Coronary artery (tissue), 2 donors: ENCODE measurements at places on chromosomes 16 and 17.

DNA sequence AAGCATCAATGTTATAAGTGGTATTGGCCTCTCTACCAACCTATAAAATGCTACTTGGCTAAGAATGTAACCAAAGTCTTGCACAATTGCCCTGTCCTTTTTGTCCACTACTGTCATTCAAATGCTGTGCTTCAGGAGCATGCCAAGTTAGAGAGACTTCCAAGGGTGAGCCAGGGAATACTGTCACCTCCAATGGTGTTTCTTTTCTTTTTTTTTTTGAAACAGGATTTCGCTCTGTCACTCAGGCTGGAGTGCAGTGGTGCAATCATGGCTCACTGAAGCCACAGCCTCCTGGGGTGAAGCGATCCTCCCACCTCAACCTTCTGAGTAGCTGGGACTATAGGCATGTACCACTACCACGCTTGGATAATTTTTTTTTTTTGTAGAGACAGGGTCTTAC is 43.7 kb upstream of the ERN1 start:
- DNase-seq = no peak

DNA sequence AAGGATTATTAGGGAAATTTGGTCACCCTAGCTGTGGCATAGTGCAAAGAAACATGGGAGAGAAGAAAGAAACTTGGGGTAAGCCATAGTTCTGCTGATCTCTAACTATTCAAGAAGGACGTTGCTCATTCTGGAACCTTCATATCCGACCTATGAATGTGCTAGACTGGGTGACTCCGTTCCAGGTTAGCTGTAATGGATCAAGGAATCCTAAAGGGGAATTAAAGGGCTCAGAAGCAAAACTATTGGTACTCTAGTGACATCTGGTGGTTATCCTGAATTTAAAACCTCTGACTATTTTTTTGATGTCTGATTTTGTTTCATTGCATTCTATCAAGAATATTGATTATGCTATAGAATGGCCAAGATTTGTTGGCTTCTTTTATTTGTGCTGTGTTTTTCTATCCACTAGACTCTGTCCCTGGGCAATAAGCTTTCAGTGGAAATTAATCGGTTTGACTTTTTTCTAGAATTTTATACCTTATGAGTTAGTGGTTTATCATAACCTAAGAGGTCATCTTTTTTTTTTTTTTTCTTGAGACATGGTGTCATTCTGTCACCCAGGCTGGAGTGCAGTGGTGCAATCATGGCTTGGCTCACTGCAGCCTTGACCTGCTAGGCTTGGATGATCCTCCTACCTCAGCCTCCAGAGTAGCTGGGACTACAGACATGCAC is 19.5 kb downstream of the PCTP start:
- no peak for DNase-seq

DNA sequence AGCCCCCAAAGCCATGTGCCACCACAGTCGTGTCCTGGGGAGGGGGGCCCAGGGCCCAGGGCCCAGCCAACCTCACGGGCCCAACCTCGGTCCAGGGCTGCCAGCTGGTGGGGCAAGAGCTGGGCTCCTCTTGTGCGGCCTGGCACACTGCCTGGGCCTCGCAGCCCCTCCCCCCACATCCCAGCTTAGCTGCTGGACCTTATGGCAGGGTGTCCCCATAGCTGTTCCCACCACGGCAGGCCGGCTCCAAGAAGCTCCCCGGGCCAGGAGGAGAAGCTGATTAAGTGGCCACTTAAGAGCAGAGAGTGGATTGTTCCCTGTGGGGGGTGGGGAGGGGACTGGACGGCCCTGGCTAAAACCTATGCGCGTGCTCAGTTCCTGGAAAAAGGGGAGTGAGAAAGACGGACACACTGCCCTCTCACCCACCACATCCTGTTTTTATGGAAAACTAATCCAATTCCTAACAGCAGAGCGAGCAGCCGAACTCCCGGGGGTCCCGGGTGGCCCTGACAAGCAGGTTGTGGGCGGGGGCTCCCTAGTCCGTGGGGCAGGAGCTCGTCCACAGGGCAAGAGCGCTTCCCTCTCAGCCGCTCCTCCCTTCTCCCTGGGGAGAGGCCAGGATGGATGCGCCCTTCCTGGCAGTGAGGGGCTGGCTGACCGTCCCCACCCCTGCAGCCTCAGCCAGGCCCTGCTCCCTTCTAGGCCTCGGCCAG is 16.8 kb downstream of the PIEZO1 start:
- no peak for DNase-seq

GRCh38 chr17:80477647-80478478 is 1.5 kb upstream of the NPTX1 start:
- no peak for DNase-seq

DNA sequence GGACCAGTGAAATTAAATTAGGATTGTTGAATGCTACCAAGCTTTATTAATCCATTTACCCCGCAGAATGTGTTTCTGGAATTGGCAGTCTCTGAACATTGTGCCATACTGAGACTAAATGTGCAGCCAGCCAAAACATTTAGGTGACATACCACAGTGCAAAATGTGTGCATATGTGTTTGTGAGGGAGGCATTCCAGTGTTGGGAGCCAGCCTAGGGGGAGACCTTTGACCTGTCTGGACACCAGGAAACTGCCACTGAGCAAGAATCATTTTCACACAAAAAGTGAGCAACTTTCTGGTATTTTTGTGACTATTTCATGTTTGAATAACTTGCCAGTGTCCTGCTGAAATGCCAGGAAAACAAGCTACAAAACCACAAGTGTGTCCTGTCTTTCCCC is 64.7 kb upstream of the SLC12A3 start:
- no peak for DNase-seq

DNA sequence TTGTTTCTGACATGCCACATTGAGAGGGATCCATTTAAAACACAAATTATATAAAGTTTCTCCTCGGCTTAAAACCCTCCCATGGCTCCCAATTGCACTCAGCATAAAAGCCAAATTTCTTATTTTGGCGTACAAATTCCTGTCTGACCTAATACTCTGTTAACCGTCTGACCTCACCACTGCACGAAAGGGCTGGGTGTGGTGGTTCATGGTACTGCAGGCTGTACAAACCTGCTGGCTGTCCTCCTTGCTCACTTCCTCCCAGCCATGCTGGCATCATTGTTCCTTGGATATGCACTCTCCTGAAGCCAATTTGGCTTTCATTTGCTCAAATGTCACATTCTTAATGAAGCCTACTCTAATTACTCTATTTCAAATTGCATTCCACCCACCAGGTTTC is 301.6 kb upstream of the C16orf82 start:
- no peak for DNase-seq

DNA sequence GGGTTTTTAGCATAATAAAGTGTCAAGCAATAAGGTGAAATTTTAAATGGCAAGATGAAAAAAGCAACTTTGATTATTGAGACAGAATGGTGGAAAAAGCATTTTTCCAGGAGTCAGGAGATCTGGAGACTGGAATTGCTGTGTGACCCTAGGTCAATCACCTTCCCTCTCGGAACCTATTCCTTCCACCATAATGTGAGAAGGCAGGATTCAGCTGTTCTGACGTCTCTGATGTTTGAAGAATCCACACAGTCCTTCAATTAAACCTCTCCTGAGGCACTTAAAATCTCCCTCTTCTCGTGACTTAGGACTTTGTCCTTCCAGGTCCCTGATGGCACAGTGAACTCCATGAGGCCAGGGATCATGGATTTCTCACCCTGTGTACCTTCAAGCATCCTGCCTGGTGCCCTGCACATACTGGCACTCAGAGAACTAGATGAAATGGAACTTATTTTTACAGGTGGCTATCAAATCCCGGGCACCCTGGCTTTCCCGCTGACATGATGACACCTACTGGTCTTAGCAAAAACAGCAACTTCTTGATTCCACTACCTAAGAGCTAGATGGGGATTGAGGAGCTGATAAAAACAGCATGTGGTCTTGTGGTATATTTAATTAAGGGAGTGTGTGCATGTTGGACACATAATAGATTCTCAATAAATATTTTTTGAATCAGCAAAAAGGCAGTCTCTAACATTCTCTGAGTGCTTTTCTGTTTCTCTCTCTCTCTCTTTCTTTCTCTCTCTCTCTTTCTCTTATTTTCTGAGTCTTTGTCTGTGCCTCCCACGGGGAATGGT is 2.3 kb upstream of the CCDC182 start:
- DNase-seq = no peak

- DNase-seq = no peak
Measured at GRCh38 chr17:8953156-8953885, 12.2 kb downstream of the PIK3R5 start.

DNA sequence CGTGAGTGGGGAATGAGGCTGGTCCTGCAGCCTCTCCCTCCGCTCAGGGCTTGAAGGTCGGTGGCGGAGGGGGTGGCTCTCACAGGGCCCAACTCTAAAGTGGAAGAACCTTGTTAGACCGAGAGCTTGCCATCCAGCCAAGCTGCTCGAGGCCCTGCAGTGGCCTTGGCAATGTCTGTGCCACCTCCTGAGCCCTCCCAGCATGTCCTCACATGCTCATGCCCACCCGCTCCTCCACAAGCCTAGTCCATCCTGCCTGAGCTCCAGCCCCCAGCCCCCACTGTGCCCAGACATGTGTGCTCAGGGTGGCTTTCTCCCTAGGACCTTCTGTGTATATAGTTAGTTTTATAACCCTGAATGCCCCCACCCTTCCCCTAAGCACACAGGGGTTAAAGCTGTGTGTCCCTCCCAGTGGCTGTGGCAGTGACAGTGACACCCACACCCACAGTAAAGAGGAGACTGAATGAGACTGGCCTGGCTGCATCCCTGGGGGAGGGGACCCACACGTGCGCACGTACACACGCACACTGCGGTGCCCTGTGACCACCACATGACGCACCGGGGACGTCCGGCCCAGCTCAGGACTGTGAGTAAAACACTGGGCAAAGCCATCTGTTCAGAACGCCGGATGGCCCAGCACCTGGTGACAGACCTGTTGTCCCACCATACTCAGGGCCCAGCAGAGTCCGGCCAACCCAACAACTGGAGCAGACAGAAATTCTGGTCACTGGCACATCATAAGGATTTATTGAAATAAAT is 15.6 kb downstream of the PDK2 start:
- DNase-seq = peak; percentile 89

- no peak for DNase-seq
Measured at GRCh38 chr16:89658221-89658879, 714 bp downstream of the SPATA33 start.

- DNase-seq = peak; percentile 88
Measured at GRCh38 chr17:17900615-17901520, 64.1 kb upstream of the SREBF1 start.

- DNase-seq = no peak
Measured at GRCh38 chr17:5714993-5715392, 130.7 kb upstream of the NLRP1 start.

- DNase-seq = no peak
Measured at GRCh38 chr16:56874800-56875199, 9.8 kb downstream of the SLC12A3 start.

- DNase-seq = no peak
Measured at GRCh38 chr16:15879255-15879811, 9.1 kb downstream of the CEP20 start.

DNA sequence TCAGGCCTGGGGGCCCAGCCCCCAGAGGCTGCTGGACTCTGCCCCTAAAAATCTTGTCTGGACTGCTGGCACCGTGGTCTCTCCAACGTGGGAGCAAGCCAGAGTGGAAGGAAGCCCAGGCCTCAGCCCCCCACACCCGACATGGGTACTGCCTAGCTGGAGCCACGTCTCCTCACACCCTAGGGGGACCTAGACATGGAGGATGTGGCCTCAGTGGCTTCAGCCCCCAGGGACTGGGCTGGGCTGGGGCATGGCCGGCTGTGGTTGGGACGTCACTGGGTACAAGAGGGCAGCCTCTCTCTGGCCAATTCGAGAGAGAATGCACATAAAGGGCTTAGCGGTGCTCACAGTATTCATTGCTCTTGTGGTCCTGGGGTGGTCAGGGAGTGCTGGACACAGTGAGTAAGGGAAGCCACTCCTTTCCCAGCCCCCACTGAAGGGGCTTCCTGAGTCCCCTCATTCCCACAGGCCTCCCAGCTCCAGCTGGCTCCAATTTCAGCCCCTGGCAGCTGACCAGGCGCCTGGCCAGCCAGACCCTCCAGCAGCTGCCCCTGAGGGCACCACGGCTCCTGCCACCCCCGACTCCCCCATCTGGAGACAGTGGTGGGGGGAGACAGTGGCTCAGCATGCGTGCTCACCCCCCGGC is 1.1 kb downstream of the CDH15 start:
- DNase-seq = no peak

- DNase-seq = no peak
Measured at GRCh38 chr16:75097941-75098901, 18.4 kb downstream of the LDHD start.

- no peak for DNase-seq
Measured at GRCh38 chr16:3755249-3755648, 37.9 kb upstream of the TRAP1 start.

- no peak for DNase-seq
Measured at GRCh38 chr16:65441501-65441900, 319.6 kb upstream of the CDH11 start.

DNA sequence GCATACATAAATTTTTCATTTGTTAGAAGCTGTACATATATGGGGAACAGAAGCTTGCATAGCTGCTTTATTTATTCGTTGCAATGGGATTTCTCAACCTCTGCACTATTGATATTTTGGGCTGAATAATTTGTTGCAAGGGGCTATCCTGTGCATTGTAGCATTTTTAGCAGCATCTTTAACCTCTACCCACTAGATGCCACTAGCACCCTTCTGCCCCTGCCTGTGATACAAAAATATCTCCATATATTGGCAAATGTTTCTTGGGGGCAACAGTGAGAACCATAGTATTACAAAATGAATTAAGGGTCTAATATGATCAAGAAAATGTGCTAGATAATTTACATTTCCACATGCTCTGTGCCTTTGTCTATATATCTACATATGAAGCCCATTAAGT is 1401.0 kb downstream of the CDH11 start:
- no peak for DNase-seq

DNA sequence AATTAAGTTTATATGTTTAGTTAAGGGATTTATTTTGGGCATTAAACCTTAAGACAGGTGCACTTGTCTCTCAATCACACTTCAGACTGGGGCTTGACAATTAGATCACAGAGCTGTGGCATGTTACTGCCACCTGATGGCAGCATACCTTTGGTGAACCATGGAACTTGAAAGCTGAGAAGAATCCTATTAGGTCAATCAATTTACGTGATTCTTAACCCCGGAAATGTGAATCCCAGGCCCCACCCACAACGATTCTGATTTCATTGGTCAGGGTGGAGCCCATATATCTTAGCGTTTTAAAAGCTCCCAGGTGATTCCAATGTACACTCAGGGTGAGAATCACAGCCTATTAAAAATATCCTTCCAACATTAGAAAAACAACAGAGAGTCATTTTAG is 91.0 kb downstream of the GSG1L start:
- no peak for DNase-seq

DNA sequence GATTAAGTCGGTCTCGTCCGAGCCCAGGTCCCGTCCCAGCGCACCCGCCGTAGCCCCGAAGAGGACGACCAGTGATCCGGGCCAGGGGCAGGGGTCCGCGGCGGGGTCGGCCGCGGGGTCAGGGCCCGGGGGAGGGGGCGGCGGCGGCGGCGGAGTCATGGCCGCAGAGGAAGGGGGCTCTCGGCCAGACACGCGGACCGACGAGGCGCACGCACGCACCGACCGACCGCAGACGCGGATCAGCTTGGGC is at the start of gene ESRP2:
TSS of gene ESRP2 (minus strand) at position 241 of the 250 bp plus-strand sequence. CDS start at position 159, 82 bp downstream.
- no peak for DNase-seq

- no peak for DNase-seq
Measured at GRCh38 chr16:2775131-2775716, 1.9 kb downstream of the ELOB start.
